NK-92 treated with Interleukin-12 subunit alpha and Interleukin-12 subunit beta, amount 100 ng/mL, for 24 hours (cell line): ENCODE measurements at places on chromosomes 16 and 17.

GRCh38 chr16:50600582-50601283 lies 52.5 kb downstream of the NKD1 start:
- no peak for DNase-seq

GRCh38 chr17:17528696-17529652 lies 32.8 kb upstream of the RASD1 start:
- no peak for DNase-seq

GRCh38 chr17:80109713-80110446 lies 8.5 kb downstream of the GAA start:
- no peak for DNase-seq

DNA sequence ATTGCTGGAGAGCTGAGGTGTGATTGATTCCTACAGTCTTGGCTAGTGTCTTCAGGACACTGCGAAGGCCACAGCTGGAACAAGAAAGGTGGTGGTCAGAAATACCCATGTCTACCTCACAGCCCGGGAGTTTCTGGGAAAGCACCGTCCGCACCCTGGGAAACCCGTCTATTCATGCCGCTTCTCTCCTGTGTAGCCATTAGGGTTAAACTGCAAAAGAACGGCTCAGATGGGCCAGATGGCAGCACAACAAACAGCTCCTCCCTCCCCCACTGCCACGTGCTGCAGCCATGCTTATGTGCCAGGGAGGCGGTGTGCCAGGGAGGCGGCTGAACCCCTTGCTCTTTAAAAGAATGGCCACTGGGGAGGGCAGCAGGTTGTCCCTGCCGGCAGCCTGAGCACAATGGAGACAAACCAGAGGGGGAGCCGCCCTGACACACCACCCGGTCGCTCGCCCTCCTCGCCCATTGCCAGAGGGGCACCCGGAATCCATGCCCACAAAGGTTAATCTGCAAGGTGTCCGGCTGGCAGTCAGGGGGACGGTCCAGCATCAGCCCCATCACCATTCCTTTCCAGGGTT lies 65.2 kb downstream of the CYTH1 start:
- DNase-seq, result no peak

DNA sequence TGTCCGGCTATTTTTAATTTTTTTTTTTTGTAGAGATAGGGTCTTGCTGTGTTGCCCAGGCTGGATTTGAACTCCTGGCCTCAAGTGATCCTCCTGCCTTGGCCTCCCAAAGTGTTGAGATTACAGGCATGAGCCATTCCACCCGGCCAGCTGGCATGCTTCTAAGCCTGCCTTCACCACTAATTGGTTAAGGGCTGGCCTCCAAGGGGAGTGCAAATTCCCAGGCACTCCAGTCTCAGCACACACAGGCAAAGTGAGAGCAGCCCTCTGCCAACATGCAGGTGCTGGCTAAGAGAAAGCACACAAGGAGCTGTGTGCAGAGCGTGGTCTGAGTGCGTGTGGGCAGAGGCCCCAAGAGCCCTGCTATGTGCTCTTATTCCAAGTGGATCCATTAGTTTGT lies 149.8 kb upstream of the HS3ST2 start:
- no peak for DNase-seq

GRCh38 chr17:30323262-30323894 lies 10.5 kb downstream of the TMIGD1 start:
- no peak for DNase-seq

DNA sequence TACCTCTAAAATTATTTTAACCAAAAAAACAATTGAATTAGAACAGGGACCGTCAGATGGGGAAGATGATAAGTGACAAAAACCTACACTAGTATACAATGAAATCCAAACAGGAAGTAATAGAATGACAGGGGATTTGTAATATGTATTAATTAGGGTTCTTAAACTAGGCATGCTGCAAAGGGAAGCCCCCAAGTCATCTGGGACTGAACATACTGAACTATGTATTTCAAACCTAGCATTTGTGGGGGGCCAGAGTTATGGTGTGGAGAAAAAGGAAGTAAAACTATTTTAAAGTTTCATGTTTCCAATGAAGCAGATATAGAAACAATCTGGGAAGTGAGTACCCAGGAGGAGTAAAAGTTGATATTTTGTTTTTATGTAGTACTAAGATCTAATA lies 133.2 kb upstream of the HS3ST3A1 start:
- no peak for DNase-seq

DNA sequence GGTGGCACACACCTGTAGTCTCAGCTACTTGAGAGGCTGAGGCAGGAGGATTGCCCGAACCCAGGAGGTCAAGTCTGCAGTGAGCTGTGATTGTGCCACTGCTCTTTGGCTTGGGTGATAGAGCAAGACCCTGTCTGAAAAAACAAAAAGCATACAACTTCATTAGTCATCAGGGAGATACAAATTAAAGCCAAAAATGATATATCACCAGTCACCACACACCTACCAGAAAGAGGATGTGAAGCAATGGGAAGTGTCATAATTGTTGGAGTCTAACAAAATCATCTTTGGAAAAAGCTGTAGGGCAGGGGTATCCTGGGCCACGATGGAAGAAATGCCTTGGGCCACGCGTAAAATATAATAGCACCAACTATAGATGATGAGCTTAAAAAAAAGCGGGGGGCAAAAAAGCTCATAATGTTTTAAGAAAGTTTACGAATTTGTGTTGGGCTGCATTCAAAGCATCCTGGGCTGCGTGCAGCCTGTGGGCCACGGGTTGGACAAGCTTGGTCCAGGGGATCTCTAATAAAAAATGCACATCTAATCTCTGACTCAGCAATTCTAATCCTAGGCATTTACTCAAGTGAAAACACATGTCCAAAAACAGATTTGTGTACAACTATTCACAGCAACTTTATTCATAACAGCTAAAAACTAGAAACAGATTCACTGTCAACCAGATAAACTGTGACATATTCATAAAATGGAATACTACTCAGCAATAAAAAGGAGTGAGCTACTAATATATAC lies 65.9 kb downstream of the HIC1 start:
- DNase-seq, result no peak

DNA sequence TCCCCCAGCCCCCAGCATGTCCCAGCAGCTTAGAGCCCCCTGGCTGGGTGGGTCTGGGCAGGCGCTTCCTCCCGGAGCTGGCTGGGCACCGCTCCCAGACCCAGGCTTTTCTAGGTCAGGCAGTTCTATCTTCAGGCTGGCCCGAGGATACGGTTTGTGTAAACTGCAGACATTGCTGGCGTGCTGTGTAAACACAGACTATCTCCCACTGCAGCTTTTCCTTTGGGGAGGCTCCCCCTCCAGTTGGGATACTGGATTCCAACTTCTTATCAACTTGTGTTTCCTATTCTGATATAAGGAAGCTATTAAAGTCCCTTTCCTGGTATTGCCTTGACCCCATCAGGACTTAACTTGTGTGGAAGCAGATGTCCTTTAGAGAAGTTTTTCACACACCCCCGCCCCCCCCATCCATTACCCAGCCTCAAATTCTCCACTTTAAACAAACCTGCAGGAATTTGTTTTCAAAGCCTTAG lies 18.3 kb upstream of the GNA13 start:
- no peak for DNase-seq

DNA sequence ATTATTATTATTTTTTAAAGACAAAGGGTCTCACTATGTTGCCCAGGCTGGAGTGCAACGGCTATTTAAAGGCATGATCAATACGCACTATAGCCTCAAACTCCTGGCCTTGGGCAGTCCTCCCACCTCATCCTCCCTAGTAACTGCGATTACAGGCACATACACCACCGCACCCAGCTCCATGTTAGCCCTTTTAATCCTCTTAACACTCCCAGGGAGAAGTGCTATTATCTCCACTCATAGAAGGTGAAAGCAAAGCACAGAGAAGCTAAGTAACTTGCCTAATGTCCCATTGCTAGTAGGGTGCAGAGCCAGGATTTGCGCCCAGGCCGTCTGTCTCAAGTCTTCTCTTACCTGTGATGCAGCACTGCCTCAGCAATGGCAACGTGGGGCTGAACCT lies 5.0 kb downstream of the HAS3 start:
- DNase-seq, result no peak

DNA sequence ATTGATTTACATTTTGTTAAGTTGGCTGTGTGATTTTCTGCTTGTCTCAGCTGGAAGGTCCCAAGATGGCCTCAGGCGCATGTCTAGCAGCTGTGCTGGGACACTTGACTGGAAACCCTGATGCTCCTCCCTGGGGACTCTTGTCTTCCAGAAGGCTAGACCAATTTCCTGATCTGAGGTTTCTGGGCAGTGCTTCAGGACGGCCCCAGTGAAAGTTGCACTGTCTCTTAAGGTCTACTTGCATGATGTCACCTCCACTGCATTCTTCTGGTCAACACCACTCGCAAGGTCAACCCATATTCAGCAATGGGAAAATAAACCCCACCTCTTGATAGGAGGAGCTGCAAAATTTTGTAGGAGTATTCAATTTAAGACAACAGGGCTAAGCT lies 116.0 kb downstream of the SALL1 start:
- DNase-seq, result no peak

- DNase-seq, result no peak
These were observed 3.1 kb downstream of the WNT9B start for GRCh38 chr17:46854515-46854914.

DNA sequence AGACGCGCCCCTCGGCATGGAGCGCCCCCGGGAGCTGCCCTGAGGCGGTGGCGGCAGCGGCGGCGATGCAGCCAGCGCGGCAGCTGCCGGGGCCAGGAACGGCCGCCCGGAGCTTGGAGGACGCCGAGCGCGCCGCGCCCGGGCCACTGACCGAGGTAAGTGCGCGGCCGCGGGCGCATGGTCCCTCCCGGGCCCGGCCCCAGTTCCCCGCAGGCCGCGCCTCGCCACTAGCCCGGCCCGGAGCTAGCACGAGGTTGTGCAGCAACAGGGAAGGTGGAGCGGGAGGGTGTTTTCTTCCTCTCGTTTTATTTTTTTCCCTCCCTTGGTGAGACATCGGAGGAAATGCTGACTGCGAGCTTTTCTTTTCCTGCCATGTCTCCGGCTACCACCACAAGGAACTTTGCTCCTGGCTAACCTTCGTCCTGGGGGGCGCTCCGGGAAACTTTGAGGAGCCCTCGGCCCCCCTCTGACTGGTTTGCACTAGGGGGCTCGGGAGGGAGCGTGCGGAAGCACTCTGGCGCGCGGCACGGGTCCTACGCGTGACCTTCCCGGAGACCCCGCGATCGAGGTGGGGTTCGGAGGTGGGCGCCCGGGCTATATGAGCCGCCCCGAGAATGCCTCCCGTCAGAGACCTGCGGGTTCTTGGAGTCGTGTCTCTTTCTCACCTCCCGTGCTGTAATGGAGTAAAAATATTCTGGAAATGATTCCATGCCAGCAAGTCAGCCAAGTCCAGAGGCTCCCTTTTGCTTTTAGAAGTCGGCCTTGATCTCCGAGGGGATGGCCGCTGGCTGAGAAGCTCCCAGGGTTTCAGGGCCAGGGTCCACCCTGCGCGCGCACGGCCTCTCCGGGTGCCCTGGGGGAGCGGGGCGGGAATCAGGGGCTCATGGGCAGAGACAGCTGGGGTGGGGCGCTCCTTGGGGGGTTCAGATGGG lies 868 bp downstream of the KCNJ12 start:
- DNase-seq, result no peak

DNA sequence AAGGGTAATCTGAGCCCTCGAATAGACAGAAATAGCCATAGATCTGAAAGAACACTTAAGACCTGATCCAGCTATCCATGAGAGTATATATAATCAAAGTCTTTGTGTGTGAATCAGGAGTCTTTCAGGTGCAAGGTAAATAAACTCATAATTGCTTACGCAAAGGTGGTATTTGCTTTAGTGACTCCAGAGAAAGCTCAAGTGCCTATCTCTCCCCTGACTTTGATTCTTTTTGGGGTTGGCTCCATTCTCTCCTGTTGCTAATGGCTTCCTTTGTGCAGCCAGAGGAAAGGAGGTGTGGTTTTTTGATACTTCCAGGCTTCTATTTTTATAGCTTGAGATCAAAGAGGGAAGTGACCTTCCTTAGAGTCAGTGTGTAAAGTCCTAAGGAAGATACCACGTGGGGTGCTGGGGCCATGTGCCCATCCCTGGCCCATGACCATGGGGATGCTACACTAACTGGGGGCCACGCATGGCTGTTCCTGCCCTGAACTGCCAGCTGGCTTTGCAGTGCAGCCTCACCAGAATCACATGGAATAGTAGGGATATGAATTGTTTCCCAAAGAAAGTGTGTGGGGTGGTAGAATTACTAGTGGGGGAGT lies 45.8 kb downstream of the TENT4B start:
- no peak for DNase-seq

DNA sequence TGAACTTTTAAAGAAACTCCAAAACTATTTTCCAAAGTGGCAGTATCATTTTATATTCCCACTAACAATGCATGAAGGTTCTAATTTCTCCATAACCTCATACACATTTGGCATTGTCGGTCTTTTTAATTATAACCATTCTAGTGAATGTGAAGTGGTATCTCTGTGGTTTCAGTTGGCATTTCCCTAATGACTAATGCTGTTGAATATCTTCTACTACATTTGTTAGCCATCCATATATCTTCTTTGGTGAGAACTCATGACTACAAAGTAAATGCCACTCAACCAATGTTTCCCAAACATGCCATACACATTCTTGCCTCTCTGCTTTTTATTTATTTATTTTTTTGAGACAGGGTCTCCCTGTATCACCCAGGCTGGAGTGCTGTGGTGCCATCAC lies 31.7 kb upstream of the TAOK1 start:
- no peak for DNase-seq

- DNase-seq, result no peak
These were observed 41.1 kb downstream of the FTO start for GRCh38 chr16:53745086-53745485.

DNA sequence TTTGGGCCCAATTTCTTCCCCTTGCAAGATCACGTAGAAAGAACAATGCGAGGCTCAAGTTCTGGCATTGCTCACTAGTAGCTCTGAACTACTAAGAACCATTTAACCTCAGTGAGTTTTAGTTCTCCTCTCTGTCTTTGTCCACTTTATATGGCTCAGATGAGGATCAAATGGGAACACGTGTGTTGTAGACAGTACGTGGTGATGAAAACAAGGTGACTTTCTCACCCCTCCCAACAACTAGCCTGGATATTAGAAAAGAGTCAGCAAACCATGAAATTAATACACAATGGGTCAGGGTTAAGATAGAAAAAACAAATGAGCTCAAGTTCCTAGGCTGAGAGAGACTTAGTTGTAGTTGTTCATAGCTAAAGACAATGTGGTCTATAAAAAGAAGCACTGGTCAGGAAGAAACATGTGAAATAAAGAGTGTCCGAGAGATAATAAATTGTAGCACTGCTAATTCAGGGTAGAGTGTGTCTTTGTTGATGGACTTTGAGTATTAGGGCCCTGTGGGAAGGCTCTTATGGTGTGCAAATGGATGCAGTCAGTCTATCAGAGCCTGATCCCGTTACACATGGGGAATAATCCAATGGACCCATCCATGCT lies 417.0 kb downstream of the HAPSTR1 start:
- no peak for DNase-seq

- DNase-seq, result no peak
These were observed 22.7 kb downstream of the UNC13D start for GRCh38 chr17:75821552-75821951.
